ENCODE measurements at places on chromosomes 6 and 20.

- no peak for DNase-seq
These were observed 165.9 kb downstream of the NRN1 start for GRCh38 chr6:5840734-5841390.

- no peak for DNase-seq
These were observed 86.9 kb downstream of the C6orf118 start for GRCh38 chr6:165222315-165223025.

GRCh38 chr6:14818422-14818884 lies 427.4 kb upstream of the JARID2 start:
- DNase-seq, result no peak

GRCh38 chr6:28865401-28866204 lies 58.2 kb downstream of the TRIM27 start:
- no peak for DNase-seq

DNA sequence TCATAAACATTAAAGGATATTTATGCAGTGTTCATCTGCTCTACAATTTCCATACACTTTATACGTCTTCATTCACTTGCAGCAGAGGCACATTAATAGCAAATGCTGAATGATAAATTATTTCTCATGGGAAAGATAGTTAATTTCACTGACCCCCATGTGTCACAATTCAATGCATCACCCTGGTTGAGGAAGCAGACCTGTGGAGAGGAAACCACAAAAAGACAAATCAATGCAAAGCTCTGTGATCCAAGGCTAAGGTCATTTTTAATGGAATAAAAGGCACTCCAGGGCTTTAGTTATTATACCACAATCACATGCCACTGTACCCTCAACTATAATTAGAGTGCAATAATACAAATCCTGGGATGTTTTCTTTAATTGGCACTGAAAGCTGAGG lies 40.3 kb upstream of the TENT5A start:
- DNase-seq, result no peak

DNA sequence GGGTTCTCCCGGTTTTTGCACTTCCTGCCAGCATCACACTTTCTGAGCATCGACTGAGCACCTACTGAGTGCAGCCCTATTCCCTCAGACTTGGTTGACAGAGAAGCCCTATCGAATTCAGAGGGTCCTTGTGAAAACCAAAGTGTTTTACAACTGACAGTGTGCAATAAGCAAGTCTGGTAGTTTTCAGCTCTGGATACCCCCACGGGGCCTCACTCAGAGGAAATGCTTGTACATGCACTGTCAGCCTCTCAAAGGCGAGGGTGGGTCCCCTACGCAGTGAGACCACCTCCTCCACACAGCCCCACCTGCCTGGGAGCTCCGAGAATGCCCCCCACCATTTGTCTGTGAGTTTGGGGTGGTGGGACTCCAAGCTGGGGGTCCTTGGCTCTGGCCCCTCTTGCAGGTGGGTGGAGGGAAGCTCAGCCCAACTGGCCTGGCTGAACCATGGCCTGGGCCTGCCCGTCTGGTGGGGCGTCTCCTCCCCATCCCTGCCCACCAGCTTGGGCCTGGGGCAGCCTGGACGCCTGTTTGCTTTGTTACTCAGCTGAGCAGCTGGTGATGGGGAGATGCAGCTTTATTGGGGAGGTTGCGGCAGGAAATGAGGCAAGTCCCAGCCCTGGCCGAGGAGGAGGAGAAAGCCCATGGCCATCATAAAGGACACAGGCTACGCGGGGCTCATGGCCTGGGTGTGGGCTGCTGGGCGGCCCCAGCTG lies 1.7 kb downstream of the SPDEF start:
- no peak for DNase-seq

DNA sequence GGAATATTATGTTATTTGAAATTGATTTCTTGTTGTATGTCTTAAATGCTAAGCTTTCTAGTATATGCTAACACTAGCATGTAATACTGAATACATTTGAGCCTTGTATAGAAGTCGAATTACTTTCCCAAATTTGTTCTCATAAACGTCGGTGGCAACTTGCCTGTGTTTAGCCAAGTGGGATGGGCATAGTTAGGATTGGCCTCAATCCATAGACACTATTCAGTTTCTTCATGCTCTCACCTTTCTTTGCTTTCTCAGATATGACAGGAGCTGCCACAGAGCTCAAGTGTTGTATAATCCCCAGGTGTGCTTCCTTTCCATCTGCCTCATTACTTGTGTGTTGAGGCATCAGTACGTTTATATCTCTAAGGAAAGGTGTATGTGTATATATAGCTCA lies 19.3 kb downstream of the ZNF334 start:
- no peak for DNase-seq

- DNase-seq, result no peak
These were observed 30.7 kb downstream of the HDGFL1 start for GRCh38 chr6:22600059-22600458.

- no peak for DNase-seq
These were observed 17.9 kb downstream of the PROKR2 start for GRCh38 chr20:5298811-5299210.

Measured in fibroblast of skin of left quadriceps (primary cell).